ENCODE measurements at places on chromosomes 5 and 9.

- DNase-seq, result no peak
These were observed 204.9 kb downstream of the SMARCA2 start for GRCh38 chr9:2220036-2220435.

DNA sequence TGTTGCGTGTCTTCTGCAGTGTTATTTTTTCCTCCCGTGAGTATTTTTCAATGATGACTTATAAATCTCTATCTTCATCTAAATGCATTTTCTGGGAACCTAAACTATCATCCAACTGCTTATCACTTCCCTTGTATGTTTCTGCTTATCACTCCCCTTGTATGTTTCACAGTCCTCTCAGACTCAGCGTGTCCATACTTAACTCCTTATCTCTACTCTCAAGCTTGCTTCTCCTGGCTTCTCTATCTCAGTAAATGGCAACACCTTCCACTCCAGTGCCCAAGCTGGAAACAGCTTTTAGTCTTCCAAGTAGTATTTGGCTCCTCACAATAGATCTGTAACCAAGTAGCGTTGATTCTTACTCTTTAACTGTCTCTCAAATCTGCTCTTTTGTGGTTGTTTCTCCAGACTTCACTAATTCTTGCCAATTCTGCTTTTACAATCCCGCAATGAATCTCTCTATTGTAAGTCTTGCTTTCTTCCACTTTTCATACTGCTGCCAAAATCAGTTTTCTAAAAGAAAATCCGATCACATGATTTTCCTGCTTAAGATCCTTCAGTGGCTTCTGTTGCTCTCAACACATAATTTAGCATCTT is 33.8 kb upstream of the TXNDC8 start:
- no peak for DNase-seq

GRCh38 chr5:59728356-59728755 is 165.2 kb downstream of the PDE4D start:
- DNase-seq, result no peak

DNA sequence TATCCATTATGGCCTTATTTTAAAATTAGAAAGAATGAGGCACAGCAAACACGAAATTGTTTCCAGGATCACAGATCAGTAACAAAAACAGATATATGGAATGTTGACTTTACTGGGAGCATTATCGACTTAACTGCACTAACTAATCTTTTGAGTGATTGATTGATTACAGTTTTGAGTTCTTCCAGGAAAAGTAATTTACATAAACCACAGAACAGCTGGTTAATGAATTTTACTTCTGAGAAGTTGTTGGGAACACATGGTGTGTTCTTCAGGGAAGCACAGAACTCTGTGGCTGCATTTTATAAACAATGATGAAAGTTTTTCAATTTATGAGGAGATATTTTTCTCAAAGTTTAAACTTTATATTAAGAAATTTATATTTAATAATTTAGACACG is 802.4 kb upstream of the ACO1 start:
- DNase-seq, result no peak

Data from activated naive CD4-positive, alpha-beta T cell treated with anti-CD3 and anti-CD28 coated beads, Interleukin-2, amount 10 ng/mL, durations not matched to agents 7 days and 5 days (primary cell).